ENCODE measurements at places on chromosomes 16 and 17.

DNA sequence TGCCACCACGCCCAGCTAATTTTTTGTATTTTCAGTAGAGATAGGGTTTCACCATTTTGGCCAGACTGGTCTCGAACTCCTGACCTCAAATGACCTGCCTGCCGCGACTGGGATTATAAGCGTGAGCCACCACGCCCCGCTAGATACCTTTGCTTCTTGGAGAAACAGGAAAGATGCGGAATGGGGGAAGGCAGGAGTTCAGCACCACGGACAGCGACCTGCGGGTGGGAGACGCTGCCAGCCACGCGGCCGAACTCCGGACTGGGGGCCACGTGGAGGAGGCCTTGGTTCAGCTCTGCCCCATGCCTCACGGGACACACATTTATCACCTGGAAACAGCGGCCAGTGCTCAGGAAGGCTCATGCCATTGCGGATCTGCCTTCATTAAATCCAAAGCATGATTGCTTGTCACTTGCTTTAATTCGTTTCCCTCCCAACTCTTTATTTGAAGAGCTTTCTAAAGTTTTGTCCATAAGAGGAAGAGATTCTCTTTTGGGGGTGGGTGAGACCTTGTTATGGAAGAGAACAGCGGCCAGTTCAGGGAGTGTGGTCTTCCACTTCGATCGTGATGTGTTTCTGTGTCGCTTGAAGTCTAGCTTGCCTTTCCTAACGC lies 219.9 kb downstream of the ENGASE start:
- DNase-seq, result peak; percentile 34

DNA sequence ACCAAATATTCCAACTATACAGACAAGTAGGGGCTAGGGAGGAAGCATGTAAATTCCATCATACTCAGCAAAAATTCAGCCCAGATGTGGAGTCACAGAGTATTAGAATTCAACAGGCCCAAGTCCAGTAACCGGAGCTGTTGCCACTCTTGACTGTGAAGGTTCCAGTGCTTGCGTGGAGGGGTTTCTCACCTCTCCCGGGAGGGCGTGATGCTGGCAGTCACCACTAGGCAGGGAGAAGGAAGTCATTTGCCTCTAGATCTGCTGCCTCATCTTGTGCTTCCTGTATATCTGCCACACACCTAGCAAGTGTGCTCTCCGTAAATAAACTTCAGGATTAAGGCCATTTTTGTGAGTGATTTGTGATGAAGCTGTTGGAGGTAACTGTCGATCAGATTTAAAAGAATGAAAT lies 1.0 kb upstream of the CKLF start:
- DNase-seq, result peak; percentile 45

DNA sequence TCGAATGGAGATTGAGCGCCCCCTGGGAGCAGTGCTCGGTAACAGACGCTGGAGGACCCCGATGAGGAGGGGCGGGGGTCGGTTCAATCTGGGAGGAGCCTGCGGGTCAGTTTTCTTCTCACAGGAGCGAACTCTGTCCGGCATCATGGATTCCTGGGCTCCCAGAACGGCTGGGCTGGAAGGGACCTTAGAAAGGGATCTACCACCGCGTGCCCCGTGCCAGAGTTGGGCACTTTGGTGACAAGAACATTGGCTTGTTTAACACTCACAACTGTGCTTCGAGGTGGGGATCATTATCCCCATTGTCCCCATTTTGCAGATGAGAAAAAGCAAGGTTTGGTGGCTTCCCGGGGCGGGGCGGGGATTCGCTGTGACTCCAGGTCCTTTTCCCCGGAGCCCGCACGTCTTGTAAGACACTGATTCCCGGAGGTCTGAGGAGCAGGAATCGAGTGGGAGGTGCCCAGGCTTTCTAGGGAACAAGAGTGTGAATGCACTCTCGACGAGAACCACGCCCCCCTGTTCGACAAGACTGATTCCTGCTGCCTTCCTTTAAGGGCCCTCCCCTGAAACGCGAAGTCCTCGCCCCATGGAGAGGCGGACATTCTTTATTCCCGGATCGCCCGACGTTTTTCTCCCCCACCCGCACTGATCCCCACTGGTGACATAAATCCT lies 1.5 kb upstream of the FBXL19 start:
- no peak for DNase-seq

DNA sequence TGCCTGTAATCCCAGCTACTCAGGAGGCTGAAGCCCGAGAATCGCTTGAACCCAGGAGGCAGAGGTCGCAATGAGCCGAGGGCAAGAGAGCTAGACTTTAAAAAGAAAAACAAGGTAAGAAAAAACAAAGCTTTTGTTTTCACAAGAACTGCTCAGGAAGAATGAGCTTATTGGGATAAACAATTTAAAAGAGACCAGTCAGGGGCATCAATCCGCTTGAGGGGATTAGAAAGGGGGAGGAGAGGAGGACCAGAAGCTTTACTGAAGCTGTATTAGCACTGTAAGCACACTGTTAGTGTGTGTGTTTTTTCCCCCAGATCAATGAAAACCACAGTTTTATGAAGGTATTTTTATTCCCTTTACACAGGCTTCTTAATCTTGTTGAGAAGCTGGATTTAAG lies 8.8 kb downstream of the TMEM170A start:
- no peak for DNase-seq

GRCh38 chr16:24255456-24256371 lies at the start of gene CACNG3:
CACNG3 (plus strand) TSS chr16:24256335; CDS start chr16:24256755, 420 bp downstream.
- DNase-seq, result peak; percentile 36

- DNase-seq, result no peak
Observed at GRCh38 chr17:49525831-49526741, 31.0 kb downstream of the NGFR start.

DNA sequence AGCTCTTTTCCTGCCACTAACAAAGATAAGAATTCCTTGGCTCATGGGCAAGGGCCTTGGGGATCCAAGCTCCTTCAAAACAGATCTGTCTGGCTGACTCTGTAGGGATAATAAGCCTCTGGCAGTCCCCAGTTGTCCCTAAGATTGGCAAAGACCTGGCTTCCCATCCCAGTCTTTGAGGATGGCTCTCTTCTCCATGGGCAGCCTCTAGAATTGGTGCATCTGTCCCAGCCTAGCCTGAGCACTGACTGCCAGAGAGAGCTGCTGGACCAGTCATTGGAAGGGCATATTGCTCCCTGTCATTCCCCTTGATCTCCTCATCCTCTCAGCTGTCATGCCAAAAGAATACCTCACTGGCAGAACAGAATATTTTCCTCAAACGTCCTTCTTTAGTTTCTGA lies 13.2 kb upstream of the CUEDC1 start:
- no peak for DNase-seq

DNA sequence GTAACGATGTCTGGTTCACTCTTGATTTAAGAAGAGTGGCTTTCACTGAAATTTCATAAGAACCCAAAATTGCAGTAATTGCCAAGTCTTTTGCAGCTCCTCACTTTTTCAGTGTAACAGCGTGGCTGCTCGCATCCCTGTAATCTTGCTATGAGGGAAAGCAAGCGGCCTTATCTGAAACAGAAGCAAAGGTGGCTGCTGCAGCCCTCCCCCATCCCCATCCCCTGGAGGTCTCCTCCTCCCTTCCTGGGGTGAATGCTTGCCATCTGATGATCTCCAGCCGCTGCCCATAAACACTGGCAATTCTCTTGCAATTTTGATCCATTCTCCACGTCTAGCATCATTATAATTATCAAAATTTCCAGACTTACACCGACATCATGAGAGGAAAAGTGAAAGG lies 182.5 kb upstream of the ASIC2 start:
- DNase-seq, result no peak

- peak; percentile 17 for DNase-seq
Observed at GRCh38 chr17:60971515-60972369, 294.1 kb downstream of the BCAS3 start.

GRCh38 chr16:77556201-77556873 lies 121.5 kb upstream of the ADAMTS18 start:
- DNase-seq, result no peak

- no peak for DNase-seq
Observed at GRCh38 chr16:87949071-87949744, 2.0 kb upstream of the BANP start.

- no peak for DNase-seq
Observed at GRCh38 chr16:63458846-63459245, 1422.6 kb upstream of the CDH8 start.

GRCh38 chr16:74201576-74201975 lies 95.0 kb upstream of the PSMD7 start:
- DNase-seq, result no peak

- DNase-seq, result no peak
Observed at GRCh38 chr16:53958341-53958880, 254.5 kb downstream of the FTO start.

GRCh38 chr17:50593321-50593720 lies 32.8 kb downstream of the CACNA1G start:
- DNase-seq, result no peak

- no peak for DNase-seq
Observed at GRCh38 chr17:72053449-72053848, 67.4 kb upstream of the SOX9 start.

- DNase-seq, result no peak
Observed at GRCh38 chr17:49602783-49603182, 27.1 kb downstream of the NXPH3 start.

GRCh38 chr16:68367440-68367839 lies 56.6 kb downstream of the PRMT7 start:
- no peak for DNase-seq

- DNase-seq, result no peak
Observed at GRCh38 chr17:11908711-11909146, 88.5 kb downstream of the ZNF18 start.

GRCh38 chr16:56203052-56203451 lies 11.8 kb downstream of the GNAO1 start:
- no peak for DNase-seq

GRCh38 chr16:13621639-13622038 lies 298.3 kb upstream of the ERCC4 start:
- DNase-seq, result no peak

DNA sequence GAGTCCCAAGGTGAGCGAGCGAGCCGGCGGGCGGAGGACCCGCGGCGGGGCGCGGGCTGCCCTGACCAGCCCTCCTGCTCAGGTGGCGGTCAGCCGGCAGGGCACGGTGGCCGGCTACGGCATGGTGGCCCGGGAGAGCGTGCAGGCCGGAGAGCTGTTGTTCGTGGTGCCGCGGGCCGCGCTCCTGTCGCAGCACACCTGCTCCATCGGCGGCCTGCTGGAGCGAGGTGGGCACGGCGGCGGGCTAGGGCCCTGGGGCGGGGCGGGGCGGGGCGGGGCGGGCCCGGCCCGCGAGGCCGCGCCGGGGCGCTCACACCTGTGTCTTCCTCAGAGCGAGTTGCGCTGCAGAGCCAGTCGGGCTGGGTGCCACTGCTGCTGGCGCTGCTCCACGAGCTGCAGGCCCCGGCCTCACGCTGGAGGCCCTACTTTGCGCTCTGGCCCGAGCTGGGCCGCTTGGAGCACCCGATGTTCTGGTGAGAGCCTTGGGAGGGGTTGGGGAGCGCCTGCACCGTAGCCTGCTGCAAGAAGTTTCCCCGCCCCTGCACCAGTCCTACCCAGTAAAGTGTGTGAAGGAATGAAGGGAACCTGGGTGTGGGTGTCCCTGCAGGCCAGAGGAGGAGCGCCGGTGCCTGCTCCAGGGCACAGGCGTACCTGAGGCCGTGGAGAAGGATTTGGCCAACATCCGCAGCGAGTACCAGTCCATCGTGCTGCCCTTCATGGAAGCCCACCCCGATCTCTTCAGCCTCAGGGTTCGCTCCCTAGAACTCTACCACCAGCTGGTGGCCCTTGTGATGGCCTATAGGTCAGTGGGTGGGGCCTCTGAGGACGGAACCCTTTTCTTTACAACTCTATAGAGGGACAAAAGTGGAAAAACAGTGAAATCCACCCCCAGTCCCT lies 802 bp downstream of the SETD6 start:
- peak; percentile 76 for DNase-seq

- DNase-seq, result no peak
Observed at GRCh38 chr17:68422821-68423220, 34.5 kb downstream of the WIPI1 start.

DNA sequence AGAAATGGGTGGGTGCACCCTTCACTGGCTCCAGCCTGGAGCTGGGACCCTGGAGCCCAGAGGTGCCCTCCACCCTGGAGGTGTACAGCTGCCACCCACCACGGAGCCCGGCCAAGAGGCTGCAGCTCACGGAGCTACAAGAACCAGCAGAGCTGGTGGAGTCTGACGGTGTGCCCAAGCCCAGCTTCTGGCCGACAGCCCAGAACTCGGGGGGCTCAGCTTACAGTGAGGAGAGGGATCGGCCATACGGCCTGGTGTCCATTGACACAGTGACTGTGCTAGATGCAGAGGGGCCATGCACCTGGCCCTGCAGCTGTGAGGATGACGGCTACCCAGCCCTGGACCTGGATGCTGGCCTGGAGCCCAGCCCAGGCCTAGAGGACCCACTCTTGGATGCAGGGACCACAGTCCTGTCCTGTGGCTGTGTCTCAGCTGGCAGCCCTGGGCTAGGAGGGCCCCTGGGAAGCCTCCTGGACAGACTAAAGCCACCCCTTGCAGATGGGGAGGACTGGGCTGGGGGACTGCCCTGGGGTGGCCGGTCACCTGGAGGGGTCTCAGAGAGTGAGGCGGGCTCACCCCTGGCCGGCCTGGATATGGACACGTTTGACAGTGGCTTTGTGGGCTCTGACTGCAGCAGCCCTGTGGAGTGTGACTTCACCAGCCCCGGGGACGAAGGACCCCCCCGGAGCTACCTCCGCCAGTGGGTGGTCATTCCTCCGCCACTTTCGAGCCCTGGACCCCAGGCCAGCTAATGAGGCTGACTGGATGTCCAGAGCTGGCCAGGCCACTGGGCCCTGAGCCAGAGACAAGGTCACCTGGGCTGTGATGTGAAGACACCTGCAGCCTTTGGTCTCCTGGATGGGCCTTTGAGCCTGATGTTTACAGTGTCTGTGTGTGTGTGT lies 46.8 kb downstream of the IL21R start:
- DNase-seq, result no peak

DNA sequence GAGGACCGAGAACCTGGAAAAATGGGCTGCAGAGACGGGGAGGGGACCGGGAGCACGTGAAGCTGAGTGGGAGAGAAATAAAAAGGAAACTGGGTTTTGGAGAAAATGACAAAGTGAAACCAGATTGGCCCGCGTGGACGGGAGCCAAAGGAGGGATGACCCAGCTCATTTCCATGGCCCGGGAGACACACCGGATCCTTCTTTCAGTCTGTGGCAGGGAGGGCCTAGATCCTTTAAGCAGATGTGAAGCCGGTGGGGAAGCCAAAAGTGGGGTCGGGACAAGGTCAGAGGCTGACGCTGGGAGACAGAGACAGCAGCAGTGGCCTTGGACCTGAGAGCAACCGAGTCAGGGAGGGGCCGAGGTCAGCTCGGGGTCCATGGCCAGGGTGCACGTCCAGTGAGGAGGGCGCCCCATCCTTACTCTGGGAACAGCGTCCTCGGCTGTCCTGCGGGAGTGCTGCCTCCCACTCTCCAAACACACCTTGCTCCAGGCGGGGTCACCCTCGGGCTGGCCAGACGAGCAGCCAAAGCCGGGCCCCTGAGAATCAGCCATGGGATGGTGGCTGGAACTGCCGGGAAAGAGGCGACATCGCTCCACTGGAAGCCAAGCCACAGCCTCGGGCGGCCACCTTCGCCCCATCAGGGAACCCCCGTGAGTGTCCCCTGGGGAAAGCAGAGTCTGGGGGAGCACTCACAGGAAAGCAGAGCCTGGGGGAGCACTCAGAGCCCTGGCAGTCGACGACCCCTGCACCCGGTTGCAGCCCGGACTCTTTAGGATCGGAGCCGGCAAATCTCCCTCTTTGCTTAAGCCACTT lies 17.3 kb downstream of the CA5A start:
- no peak for DNase-seq

Data from GM19239 (cell line).